Activated T-helper 9 cell treated with anti-CD3 and anti-CD28 coated beads, Interleukin-2, amount 50 U/mL, for 16 hours (primary cell): ENCODE measurements at places on chromosomes 16 and 17.

GRCh38 chr17:49076573-49077384 lies 55.8 kb upstream of the B4GALNT2 start:
- DNase-seq: no peak

GRCh38 chr17:34603974-34604373 lies 24.6 kb downstream of the TMEM132E start:
- DNase-seq: no peak

GRCh38 chr16:59192551-59193199 lies 458.6 kb upstream of the GOT2 start:
- DNase-seq: no peak

GRCh38 chr16:14202697-14203096 lies 131.6 kb downstream of the MRTFB start:
- no peak for DNase-seq

DNA sequence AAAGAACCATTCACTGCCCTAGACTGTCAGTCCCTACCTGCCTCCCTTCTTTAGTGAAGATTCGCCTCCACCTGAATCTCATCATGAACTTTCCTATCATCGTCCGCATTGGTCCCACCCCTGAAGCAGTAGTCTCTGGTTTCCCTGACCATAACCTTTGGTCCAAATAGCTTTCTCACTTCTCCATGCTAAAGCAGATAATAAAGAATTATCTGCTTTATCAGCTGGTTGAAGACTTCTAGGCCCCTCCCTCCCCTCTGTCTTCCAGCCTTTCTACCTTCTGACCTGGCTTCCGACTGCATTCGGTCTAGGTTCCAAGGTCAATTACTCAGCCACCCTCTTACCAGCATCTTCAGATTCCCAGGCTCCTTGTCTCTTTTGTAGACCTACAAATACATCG lies 650.9 kb downstream of the HS3ST4 start:
- DNase-seq: no peak

- DNase-seq: no peak
Measured at GRCh38 chr17:83037874-83038165, 41.6 kb upstream of the METRNL start.

- no peak for DNase-seq
Measured at GRCh38 chr17:75088465-75089417, 987 bp downstream of the SLC16A5 start.

GRCh38 chr17:63276821-63277220 lies 169.3 kb downstream of the CYB561 start:
- DNase-seq: no peak

- DNase-seq: no peak
Measured at GRCh38 chr17:64096037-64096436, 33.9 kb downstream of the ERN1 start.

DNA sequence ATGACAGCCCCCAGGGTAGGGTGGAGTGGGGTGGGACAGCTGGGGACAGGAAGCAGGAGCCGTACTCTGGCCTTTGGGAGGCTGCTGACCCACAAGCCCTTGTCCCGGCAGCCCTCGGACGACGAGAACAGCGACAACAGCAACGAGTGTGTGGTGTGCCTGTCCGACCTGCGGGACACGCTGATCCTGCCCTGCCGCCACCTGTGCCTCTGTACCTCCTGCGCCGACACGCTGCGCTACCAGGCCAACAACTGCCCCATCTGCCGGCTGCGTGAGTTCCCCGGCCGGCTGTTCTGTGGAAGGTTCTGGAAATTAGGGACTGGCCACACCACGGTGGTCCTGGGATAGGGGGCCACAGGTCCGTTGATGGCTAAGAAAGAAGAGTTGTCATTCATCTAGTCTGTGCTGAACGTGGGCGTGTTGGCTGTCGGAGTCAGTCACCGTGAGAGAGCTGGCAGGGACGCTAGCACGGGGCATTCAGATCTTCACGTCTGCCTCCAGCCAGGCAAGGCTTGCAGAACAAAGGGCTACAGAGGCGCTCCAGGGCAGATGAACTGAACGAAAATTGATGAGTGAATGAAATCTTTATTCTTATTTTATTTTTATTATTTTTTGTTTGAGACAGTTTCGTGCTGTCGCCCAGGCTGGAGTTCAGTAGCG lies 19.8 kb upstream of the NUDT16L1 start:
- DNase-seq: no peak

GRCh38 chr17:49958723-49959122 lies 10.3 kb upstream of the DLX4 start:
- no peak for DNase-seq

- no peak for DNase-seq
Measured at GRCh38 chr17:29178750-29179231, 1.4 kb downstream of the MYO18A start.

DNA sequence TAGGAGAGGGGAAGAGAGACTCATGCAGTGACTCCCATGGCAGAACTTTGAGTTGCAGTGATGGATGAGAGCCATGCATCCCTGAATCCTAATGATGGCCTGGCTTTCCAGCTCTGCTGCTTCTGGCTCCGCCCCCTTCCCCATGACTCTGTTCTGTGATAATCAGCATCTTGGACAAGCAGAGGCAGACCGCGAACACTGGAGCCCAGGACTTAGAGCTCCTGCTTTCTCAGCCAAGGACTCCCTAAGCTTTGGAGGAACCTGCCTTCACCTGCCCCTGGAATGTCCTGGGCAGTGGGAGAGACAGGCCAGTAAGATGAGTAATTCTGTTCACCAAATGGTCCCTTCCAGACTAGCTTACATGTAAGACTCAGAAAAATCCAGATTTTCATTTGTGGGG lies 12.5 kb downstream of the CCDC92B start:
- DNase-seq: no peak

DNA sequence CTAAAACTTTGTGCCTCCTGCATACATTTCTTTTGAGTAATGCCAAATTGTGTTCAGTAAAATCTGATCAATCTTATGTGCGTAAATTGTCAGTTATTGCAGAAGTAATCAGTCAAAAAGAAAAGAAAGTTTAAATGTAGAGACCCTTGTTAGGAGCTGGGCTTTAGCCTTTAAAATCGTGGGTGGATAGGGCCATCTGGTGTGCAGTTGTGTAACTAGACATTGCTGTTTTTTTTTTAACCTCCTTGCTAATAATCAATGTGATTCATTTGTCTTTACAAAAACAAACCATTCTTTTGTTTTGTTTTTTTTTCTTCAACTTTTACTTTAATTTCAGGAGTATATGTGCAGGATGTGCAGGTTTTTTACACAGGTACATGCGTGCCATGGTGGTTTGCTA lies 5.3 kb upstream of the WWOX start:
- DNase-seq: no peak

DNA sequence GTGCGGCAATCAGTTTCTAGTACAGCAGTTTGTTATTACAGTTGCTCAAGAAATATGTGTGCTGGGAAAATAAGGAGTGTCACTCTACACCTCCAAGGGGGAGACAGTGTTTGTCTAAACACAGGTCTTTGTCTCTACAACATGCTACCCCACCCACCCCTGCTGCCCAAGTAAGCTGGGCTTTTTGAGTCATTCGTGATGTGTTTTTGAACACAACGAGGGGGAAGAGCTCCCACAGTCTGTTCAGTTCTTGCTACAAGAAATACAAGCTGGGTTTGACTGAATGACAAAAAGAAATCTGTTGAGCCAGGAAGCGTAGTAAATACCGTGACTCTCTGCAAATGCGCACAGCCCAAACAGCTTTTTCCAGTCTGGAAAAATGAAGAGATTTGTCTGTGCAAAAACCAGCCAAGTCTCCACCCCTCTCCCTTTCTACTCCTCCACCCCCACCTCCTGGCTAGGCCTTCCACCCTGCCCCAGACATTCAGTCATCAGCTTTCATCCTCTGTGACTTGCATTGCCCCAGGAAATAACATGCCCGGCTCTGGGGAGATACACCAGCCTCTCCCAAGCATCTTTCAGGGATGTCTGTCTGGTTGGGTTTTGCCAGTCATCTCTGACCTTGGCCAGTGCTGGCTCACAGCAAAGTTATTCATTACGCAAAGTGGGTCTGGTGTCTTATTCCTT lies 25.7 kb downstream of the CHD9 start:
- no peak for DNase-seq

GRCh38 chr17:20223808-20224328 lies 214.7 kb downstream of the SPECC1 start:
- DNase-seq: no peak

GRCh38 chr16:35795361-35796029 lies 2336.1 kb downstream of the TP53TG3F start:
- no peak for DNase-seq

DNA sequence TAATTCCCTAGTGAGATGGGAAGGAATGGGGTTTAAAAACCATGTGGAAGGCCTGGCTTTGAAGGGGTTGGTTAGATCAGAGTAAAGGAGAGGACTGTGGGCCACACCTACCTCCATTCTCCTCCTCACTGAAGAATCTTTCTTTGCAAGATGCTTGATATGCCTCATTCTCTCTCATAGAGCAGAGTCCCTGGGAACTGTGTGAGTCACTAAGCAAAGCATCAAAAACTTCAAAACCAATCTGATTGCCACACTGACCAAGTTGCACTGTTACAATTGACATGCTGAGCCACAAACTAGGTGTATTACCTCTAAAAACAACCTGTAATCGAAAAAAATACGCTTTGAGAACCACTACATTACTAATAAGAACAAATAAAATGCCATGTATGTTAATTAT lies 2.0 kb downstream of the TUBD1 start:
- no peak for DNase-seq

- no peak for DNase-seq
Measured at GRCh38 chr17:34644941-34645550, 65.7 kb downstream of the TMEM132E start.

DNA sequence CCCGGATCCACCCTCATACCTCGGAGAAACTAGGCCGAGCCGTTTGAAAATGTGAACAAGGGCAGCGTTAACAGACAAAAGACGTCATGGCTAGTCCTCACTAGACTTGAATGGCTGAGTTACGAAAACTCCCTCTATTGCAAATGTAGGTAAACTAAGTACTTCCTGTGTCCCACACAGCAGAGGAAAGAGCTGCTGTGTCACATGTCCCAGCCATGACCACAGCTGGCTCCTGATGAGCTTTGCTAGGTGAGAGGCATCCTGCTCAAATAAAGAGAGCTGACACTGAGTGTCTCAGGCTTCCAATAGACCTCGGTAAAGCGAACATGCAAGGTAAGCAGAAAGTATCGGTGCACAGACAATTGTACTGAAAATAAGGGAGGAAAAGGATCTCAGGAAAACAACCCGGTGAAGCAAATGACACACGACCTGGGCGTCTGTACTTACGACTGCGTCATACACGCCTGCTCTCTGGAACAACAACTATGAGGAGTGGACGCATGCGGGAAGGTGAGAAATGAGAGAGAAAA lies 26.0 kb downstream of the TMEM204 start:
- DNase-seq: no peak

DNA sequence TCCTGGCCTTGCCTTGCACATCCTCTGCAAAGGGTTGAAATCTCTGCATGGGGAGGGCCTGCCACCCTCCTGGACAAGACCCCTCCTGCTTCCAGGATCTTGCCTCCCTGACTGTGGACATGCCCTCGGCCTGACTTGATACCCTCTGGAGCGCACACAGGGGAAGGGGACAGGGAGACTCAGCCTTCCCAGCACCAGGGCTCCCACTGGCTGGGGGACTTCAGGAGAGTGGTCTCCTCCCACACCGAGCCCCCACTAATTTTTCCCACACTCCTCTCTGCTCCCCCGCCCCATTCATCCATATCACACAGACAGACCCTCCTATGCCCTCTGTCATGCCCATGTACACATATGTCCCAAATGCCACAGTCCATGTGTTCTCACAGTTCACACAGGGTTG lies 14.3 kb downstream of the SGCA start:
- no peak for DNase-seq

DNA sequence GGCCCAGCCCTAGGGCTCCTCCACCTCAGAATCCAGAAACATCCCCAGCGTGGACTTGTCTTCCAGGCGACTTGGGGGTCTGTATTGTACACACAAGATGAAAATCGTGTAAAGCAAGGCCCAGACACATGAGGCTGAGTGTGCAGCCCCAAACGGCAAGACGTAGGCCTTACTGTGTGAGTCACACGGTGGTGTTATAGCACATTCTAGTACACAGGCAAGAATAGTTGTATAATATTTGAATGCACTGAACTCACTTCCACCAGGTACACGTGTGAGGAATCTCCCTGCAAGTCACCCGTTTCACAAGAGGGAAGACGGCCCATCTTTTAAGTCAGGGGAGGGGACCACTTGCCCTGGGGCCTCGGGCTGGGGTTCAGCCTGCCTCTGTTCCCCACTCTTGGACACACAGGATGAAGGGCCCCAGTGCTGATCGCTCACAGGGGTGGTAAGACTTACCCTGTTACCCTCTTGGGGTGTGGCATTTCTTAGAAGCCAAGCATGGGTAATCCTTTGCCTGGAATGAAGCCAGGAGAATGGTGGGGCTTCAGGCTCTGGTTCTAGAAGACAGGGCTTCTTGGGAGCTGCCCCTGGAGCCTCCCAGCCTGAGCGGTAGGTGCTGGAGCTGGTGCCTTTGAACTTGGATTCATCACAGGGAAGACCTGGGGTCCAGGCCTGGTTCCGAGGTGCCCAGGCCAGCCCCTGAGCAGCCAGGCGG lies 71.3 kb downstream of the SREBF1 start:
- DNase-seq: no peak

- DNase-seq: no peak
Measured at GRCh38 chr17:65584604-65585521, 23.4 kb upstream of the AXIN2 start.
